ENCODE measurements at places on chromosomes 7 and 10.

GRCh38 chr7:22137466-22137865 lies 191.8 kb upstream of the CDCA7L start:
- DNase-seq, result no peak

- no peak for DNase-seq
These were observed 47.2 kb upstream of the TMEM273 start for GRCh38 chr10:49235392-49235791.

GRCh38 chr7:107446531-107446930 lies 23.3 kb upstream of the GPR22 start:
- no peak for DNase-seq

GRCh38 chr7:151059367-151060112 lies at the start of gene SLC4A2:
Gene SLC4A2 (plus strand): TSS chr7:151059589. CDS start chr7:151061988, 2,399 bp downstream.
- peak; percentile 60 for DNase-seq

GRCh38 chr7:30990673-30991170 lies 27.0 kb downstream of the GHRHR start:
- no peak for DNase-seq

GRCh38 chr10:103476046-103476768 lies 2.8 kb downstream of the CALHM3 start:
- DNase-seq, result peak; percentile 16

DNA sequence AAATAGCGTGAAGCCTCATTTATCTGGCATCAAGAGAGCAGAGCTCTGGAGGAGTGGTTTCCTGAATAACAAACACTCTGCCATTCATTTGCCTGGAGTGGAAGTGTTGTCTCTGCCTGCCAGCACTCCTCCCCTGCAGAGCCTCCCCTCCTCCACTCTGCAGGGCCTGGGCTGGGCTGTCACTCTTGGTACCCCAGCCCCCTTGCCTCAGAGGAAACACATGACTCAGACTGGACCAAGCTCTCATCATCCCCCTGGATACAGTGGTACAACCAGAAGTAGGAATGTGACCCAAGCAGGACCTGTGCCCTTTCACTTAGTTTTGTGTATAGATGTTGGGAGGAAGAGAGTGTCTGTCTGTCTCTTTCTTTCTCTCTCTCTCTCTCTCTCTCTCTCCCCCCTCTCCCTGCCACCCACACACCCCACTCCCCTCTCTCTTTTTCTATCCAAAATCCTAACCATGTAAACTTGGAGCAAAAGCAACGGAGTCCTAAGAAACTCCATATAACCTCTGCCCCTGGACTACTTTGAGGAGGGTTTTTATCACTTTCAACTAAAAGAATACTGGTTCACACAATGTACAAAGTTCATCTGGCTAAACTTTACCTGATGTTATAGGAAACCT lies 43.9 kb downstream of the DOCK4 start:
- DNase-seq, result no peak

- DNase-seq, result no peak
These were observed 72.7 kb downstream of the SEM1 start for GRCh38 chr7:96636979-96637378.

- no peak for DNase-seq
These were observed 151.5 kb upstream of the SHH start for GRCh38 chr7:155963771-155964195.

DNA sequence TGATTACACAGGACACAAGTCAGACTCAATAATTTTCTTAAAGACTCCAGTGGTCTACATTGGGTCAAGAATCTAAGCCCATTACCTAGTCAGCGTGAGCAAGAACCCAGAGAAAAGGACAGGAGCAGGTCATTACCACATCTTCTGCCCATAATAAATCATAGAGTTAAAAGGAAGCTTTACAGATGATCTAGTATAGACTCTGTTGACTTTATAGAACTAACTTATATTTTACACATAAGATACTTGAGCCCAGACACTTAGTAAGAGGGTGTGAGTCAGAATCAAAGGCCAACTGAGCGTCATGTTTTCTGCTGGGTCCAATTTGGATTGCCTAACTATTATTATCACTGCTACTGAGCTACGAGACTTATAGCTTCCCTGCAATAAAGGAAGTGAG lies 206.1 kb upstream of the NPSR1 start:
- DNase-seq, result no peak

DNA sequence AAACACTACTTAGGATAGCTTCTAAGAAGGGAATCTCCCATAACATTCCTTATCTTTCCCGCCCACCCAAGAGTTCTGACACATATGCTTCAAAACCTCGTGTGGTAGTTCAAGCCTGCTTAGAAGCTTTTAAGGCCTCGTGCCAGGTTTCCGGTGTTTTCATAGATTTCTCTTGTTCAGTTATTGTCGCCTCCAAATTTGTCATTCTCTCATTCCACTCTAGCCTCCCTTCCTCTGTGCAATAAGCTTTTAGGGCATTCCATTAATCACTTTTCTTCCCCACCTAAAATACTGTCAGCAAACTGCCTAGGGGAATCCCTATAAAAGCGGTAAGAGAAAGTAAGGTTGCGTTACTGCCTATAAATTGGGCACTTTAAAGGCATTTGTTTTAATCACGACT lies 718 bp upstream of the BPGM start:
- DNase-seq, result no peak

- DNase-seq, result peak; percentile 30
These were observed 91.8 kb downstream of the SH3PXD2A start for GRCh38 chr10:103763374-103764202.

DNA sequence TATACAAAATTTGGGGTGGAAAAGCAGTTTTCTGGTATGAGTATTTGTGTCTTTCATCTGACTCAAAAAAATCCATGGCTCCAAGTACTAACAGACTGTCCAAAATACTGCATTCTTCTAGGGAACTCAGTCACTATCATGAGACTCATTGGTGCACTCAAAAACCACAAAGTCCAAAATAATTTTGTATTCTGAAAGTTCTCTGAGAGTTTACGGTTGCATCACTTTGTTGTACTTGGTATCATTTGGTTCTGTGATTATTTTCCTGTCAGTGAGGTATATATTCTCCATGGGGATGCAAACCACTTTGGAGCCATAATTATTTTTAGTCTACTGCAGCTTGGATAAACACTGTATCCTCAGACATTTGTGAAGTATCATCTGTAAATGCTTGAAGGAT lies 28.0 kb upstream of the CABCOCO1 start:
- no peak for DNase-seq

All from CD4-positive, alpha-beta T cell treated with Interferon gamma for 1 hour (primary cell).